Effector memory CD4-positive, alpha-beta T cell (primary cell): ENCODE measurements at places on chromosomes 6 and 20.

- DNase-seq, result no peak
Observed at GRCh38 chr6:159701413-159701999, 8.5 kb upstream of the SOD2 start.

DNA sequence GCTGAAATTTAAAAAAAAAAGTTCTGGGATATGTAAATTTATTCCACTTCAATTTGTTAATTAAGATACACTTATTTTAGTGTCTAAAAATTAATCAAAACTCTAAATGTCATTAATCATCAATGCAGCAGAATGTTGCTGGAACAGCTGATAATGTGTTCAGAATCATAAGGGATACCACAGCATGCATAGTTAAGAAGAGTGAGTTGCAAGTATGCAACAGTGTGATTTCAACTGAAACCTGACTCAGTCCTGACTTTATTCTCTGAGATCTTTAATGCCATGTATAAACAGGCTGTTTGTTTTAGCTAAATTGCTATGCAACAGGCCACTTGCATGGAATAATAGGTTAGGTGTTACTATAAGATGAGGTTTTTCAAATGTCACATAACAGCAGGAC lies 1.4 kb downstream of the GRIK2 start:
- no peak for DNase-seq

DNA sequence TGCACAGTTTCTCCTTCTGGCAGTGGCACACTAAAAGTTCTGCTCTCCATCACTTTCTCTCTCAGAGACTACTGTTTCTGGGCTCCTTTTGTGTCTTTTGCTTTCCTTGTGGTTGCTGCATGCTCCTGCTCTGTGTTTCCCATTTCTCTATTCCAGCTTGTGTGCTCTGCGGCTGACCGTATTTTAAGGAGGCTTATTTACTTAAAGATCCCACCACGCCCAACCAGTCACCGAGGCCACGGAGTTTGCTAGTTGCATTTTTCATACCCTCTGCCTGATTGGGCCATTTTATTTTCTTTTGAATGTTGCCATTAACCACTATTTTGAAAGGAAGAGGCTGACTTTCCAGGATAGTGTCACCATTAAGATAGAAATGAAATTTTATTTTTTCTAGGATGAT lies 626.4 kb upstream of the MMS22L start:
- no peak for DNase-seq

- DNase-seq, result no peak
Observed at GRCh38 chr20:45316150-45317080, 8.3 kb upstream of the MATN4 start.

GRCh38 chr6:50305660-50306059 lies 255.9 kb upstream of the DEFB112 start:
- no peak for DNase-seq

- no peak for DNase-seq
Observed at GRCh38 chr6:130908188-130908587, 81.0 kb downstream of the SMLR1 start.
